ENCODE measurements at places on chromosomes 3 and 15.

DNA sequence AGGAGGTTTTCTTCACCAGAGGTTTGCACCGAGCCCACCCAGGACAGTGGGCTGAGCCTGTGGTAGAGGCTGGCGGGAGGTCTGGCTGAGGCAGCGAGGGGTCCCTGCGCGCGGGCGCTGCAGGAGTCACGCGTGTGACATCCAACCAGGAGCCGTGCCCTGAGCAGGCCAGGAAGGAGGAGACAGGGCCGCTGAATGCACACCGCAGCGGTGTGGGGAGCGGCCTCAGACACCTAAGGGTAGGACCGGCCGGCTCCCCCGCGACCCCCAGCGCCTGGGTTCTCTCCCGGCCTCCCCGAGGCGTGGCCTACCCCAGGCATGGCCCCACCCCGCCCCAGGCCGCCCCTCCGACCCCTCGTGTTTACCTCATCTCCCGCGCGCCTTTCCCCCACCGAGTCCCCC, 412 bp downstream of the SLC41A3 start:
- DNase-seq, result no peak

- DNase-seq, result no peak
Measured at GRCh38 chr15:43440721-43441281, 52.2 kb downstream of the TP53BP1 start.

DNA sequence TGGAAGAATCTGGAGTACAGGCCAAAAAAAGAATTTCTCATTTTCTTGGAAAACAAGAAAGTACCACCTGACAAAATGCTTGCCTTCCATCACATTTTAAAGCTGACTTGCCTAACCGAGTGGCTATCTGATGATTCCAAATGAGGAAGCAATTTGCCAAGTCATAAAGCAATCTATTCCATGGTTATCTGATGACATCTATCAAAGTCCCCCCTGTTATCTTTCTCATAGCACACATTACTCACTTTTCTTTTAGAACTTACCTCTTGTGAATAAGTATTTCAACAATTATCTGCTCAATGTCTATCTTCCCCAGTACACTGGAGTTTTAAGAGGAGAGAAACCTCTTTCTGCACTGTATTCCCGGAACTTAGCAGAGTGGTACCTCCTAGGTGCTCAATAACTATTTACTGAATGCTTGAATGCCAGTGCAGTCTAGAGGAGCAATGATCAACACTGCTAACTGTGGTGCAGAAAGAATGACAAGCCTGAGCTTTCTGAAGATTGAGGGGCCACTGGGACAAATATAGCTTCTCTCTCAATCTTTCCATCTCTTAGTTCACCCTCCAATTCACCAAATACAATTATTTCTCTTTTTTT, 186.3 kb upstream of the ATP11B start:
- DNase-seq, result no peak

- no peak for DNase-seq
Measured at GRCh38 chr15:68407886-68408881, 23.8 kb downstream of the ITGA11 start.

DNA sequence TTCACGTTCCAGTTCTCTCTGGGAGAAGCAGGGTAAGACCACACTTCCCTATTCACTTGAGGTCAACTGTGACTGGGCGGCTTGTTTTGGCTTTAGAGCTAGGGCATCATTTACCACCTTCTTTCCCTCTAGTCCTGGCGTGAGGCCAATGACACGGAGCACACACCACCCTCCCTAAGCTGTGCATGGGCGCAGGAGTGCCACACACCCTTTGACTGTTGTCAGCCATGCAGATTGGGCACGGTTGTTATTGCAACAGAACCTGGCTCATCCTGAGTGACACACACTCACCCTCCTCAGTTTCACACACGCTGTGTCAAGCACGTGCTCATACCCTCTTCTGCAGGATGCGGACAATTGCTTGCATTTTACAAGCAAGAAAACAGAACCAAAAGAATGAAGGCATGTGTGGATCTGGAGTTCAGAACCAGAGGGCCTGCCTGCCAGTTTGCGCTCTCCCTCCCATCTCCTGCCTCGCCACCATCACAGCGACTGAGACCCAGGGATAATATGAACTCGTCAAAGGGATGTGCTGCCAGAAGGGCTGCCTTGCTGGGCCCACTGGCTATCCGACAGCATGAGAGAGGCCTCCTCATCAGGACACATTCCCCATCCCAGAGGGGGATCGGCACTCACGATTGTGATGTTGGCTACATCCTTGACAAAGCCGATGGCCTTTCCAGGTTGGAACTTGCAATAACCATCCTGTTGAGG, 17.6 kb downstream of the CTSH start:
- DNase-seq, result no peak

GRCh38 chr3:72597756-72598195, 250.5 kb downstream of the SHQ1 start:
- no peak for DNase-seq

DNA sequence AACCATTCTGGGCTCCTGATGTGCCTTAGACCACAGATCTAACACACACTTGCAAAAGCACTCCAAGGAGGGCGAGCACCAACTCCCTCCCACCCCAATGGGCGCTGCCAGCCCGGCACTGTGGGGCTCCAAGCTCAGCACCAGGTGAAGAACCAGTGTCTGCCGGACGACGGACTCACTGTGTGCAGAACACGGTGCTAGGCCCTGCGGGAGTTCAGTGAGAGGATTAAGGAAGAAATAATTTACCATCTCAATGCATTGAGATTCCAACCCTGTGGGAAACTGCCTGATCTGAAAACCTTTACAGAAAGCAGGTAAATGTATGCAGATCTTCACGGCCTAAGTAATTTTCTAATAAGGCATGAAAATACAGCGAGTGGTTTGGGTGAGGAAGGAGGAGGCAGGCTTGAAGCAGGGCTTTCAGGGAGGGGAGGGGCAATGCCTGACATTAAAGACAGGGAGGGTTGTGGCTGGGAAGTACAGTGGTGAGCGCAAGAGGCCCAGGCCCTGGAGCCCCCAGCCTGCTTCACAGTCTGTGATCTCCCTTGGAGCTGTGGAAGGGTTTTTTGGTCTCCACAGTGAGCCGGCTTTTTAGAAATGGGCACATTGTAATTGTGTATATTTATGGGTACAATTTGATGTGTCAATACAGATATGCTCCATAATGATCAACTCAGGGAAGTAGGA, 35.6 kb upstream of the CHRNB4 start:
- DNase-seq, result no peak

- no peak for DNase-seq
Measured at GRCh38 chr15:76181705-76182107, 121.9 kb downstream of the TMEM266 start.

GRCh38 chr3:135491491-135492205, 473.9 kb upstream of the PPP2R3A start:
- no peak for DNase-seq

DNA sequence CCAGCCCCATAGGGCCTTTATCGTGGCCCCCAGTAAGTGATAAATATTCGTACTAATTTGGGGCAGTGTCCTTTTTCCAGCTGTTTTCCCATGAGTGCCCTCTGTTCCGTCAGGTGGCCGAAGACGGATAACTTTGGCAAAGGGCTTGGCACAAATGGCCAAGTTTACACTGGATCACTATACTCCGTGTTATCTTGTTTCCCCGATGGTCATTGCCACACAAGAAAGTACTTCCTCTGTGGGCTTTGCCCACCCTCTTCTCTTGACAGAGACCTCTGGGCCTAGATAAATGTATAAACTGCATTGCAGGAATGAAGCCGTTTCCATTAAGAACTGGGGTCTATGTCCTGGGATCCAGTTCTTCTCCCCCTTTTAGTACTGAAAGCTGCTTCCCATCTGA, 39.1 kb downstream of the SMAD3 start:
- no peak for DNase-seq

DNA sequence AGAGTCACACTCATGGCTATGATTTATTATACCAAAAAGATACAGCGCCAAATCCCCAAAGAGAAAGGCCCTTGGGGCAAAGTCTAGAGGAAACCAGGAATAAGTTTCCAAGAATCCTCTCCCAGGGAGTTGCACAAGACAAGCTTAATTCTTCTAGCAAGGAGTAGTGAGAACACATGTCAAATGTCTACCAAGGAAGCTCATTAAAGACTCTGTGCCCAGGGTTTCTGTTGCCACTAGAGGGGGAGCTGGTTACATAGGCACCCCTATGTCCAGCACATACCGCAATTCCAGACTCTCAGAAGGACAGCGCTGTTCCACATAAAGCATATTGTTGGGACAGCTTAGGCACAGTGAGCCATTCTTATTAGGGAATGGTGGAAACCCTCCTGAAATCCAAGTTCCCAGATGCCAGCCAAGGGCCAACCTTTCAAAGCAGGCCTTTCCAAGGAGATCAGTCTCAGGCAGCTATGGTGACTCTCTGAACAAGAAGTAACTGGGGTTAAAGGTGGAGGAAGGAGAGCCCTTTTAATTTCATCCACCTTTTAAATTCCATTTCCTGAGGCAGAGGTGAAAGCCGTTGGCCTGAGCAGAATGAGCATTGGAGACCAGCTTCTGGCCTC, 194.2 kb downstream of the UACA start:
- no peak for DNase-seq

DNA sequence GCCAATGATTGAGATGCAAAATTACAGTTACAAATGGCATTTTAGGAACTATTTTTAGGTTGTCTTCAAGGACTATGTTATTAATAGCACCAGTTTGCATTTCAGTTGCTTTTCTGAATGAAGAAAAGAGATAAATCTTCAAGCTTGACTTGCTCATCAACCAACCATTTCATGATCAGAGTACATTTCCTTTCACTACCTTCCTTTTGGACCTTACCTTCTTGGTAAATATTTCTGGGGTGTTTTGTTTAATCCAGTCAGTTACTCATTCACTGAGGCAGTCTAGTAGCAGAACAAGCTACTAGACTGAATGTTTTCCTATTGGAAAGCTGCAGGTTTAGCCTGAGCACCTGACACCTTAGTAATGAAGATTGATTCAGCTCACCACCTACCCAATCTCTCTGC, 8.2 kb downstream of the SLC27A2 start:
- no peak for DNase-seq

- no peak for DNase-seq
Measured at GRCh38 chr3:146159616-146160320, 1.2 kb downstream of the PLOD2 start.

- DNase-seq, result no peak
Measured at GRCh38 chr3:197155046-197155445, 125.4 kb upstream of the MELTF start.

- DNase-seq, result no peak
Measured at GRCh38 chr3:197404754-197405153, 106.3 kb upstream of the DLG1 start.

DNA sequence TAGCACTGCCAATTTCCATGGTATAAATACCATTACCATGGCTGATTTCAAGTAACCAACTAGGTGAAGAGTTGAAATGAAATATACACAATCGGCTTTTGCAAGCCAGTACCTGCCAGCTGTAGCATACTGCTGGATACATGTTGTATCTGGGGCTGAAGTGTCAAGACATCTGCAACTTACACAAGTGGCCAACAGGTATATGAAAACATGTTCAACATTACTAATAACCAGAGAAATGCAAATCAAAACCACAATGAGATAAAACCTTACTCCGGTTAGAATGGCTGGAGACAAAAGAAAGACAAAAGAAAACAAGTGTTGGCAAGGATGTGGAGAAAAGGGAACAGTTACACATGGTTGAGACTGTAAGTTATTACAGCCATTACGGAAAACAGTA, 11.6 kb downstream of the ATOSA start:
- DNase-seq, result no peak
